ENCODE measurements at places on chromosomes 5 and 9. TPM values are rescaled to one million over a fixed set of nuclear protein-coding genes. Genes with fewer than 3 reads are reported as not detected.
A peak's percentile ranks its signal among the peaks of the same experiment; 100 is the strongest.

DNA sequence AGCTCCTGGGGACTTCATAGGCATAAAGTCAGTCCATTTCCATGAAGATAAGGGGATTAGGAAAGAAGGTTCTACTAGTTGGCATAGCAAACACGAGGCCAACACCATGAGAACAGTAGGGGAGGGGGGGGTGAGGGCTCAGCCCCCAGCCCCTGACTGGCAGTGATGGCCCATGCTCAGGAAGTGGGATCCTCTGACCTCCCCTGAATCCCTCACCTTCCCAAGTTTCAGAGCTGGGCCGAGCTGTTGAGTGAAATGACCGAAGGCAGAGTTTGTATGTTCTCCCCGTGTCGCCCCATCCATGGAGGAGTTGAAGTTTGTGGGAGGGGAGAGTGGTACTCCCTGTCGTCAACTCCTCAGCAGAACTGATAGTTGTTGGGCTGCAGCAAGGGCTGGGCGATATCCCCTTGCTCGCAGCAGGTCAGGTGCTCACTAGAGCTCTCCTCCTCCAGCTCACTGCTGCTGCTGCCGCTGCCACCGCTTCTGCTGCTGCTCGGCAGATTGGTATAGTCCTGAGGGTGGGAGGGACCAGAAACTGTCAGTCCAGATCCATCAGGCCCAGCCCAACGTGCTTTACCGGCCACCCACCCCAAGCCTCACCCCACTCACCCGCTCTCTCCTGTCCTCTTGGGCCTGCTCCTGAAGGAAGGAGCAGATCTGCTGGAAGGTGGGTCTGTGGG lies 32.5 kb downstream of the CSF1R start:
- no peak for DNase-seq

SH2D3C gene
- 18.2 TPM for total RNA-seq

DNA sequence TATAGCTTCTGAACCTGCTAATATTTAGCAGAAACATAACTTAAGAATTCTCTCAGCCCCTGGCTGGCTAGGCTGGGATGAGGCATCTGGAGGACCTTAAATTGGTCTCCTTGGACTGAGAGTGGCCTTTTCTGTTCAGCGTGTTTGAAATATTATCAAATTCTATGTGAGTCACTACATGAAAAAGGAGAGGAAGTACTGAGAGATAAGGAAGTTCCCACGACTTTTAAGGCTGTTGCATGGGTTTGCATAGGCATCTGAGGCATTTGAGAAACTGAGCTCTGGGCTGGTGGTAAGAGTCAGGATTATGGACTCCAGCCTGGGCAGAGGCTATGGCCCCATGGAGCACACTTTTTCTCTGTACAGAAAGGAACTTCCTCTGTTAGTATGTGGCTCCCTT lies 816.2 kb upstream of the GRAMD2B start:
- DNase-seq: no peak

DNA sequence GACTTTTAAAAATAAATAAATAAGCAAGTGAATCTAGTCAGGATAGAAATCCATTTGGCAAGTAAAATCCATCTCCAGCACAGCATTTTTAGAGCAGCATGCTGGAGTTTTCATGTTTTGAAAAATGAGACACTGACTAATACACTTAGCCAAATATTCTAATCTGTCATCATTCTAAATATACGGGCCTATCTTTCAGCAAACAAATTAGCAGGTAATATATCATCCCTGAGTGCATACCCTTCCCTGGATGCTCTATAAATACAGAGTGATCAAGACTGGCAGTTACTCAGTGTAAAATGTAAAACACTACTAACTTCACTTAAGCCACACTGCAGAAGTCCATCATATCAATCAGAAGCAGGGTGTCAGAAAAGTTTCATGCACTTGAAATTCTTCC lies 58.4 kb downstream of the MLLT3 start:
- DNase-seq: no peak

DNA sequence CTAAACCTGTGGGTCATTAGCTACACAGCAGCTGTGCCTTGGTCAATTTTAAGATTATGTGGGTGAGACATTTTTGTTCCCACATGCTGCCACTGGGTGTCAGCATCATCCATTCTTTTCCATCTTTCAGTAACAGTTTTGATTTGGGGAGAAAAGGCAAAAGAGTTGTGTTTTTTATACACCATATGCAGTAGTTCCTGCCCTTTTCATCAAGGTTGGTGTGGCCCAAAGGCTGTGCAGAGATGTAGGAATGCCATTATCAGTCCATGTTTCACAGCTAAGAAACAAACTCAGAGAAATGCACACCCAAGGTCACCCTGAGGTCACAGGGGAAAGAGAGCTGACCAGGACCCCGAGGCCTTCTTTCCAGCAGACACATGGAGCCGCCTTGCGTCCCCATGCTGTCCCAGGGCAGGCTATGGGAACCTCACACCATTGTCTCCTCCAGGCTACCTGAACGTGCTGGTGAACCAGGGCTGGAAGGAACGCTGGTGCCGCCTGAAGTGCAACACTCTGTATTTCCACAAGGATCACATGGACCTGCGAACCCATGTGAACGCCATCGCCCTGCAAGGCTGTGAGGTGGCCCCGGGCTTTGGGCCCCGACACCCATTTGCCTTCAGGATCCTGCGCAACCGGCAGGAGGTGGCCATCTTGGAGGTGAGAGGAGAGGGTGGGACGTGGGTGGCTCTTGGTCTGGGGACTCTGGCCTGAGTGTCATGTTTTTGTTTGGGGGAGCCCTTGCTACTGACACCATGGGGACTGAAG lies 27.8 kb upstream of the GRPEL2 start:
- DNase-seq: no peak

BSPRY gene
- total RNA-seq: 0.25 TPM

LHX3 gene
- total RNA-seq: not detected

DNA sequence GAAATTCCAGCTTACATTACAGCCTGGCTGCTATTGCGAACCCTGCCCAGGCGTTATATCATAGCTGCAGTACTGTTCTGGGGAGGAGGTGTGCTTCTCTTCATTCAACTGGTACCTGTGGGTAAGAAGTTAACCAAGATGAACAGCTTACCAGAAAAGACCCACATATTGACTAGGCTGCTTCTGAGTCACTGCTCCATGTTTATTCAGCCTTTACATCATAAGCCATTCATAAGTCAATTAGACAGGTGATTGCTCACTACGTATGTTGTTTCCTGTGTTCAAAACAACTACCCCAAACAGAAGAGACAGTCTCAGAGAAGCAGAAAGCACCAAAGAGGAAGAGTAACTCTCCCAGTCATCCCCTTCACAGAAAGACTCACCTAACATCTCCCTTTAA lies 34.7 kb upstream of the SLC22A5 start:
- no peak for DNase-seq

GRCh38 chr9:1979741-1980367 lies 35.3 kb upstream of the SMARCA2 start:
- DNase-seq: peak; percentile 15

DNA sequence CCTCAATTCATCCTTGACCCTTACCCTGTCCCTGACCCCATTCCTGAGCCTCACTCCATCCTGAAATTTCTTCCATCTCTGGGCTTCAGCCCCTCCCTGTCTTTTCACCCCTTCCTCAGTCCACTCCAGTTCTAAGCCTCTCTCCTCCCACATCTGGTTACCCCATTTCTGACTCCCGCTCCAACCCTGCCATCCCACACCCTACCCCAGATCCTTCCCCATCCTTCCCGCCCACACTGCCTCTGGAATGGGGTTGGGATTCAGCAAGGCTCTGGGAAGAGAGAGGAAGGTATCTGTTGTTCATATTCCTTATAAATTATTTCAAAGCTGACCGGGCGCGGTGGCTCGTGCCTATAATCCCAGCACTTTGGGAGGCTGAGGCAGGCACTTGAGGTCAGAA lies 29.9 kb upstream of the MVB12B start:
- no peak for DNase-seq

DNA sequence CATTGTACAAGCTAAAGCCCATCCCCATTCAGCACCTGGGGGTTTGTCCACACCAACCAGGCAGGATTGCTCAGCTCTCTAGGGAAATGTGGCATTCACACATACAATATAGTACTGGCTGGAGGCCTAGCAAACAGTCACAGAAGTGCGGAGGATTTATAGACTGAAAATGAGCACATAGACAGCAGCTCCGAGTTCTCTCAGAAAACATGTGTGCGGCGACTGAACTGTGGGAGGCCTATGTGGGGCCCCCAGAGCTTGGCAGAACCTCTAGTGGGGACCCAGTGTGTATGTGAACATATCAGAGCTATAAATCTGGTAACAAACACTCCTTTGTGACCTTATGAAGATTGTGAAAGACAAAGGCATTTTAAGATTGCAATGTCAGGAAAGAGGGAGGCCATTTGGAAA lies 431.1 kb downstream of the DTWD2 start:
- no peak for DNase-seq

- DNase-seq: no peak
These were observed 20.6 kb upstream of the LARP1 start for GRCh38 chr5:154734370-154735248.

- no peak for DNase-seq
These were observed 194.4 kb downstream of the TAF11L14 start for GRCh38 chr5:17828681-17829080.

GRCh38 chr5:39466846-39467245 lies 42.1 kb upstream of the DAB2 start:
- no peak for DNase-seq

- DNase-seq: no peak
These were observed 115.6 kb upstream of the ALDH1B1 start for GRCh38 chr9:38276771-38277439.

- DNase-seq: no peak
These were observed 29.5 kb downstream of the ANKH start for GRCh38 chr5:14842117-14842516.

LCP2 gene
- total RNA-seq: 3.9 TPM

ROPN1L gene
- 0.38 TPM for total RNA-seq

DNA sequence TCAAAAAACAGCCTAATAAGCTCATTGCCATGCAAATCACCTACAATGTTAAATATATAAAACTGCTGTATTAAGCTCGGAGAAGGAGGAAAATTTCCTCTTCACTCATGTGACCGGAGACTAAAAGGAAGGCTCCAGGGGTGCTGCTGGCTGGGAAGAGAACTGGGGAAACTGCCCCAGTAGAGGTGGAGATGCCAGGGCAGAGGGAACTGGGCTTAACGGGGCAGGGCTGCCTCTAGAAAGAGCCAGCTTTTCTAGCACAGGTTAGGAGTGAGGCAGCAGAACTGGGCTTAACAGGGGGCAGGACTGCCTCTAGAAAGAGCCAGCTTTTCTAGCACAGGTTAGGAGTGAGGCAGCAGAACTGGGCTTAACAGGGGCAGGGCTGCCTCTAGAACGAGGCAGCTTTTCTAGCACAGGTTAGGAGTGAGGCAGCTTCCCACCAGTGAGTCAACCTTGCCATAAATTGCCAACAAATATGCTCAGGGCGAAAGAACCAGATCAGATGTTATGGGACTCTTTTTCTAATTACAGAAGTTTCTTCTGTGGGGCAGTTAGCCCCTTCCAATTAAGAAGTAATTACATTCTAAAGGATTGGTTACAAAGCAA lies 115.3 kb downstream of the FANCC start:
- DNase-seq: no peak

KIF12 gene
- total RNA-seq: not detected

GRCh38 chr5:62460578-62460983 lies 48.0 kb downstream of the IPO11 start:
- no peak for DNase-seq

SPOCK1 gene
- total RNA-seq: 28.6 TPM

GRCh38 chr9:84748112-84748511 lies 78.6 kb downstream of the NTRK2 start:
- no peak for DNase-seq

MCTP1 gene
- 7.8 TPM for total RNA-seq

ACOT12 gene
- total RNA-seq: not detected

N4BP3 gene
- 1.8 TPM for total RNA-seq

GRCh38 chr5:119386596-119387344 lies 31.0 kb downstream of the TNFAIP8 start:
- no peak for DNase-seq

MARVELD2 gene
- 0.96 TPM for total RNA-seq

DNA sequence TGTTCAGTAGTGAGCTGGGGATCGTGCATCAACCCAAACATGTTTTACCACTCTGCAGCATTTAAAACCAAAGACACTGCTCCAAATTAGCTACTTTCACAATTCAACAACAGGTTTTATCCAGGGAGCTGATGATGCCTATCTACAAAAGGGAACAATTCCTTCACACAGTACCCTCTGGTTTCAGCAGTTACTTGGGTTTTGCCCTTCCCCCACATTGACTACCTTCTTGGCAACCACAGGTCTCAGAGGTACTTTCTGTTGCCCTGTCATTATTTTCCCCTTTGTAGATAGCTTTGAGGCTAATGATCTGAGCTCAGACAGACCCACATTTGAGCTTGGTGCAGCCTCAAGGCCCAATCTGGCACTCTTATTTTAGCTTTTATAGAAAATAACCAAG lies 96.1 kb downstream of the WDR41 start:
- DNase-seq: no peak

LCN12 gene
- 7.8 TPM for total RNA-seq

KIAA1191 gene
- 91.6 TPM for total RNA-seq

DNA sequence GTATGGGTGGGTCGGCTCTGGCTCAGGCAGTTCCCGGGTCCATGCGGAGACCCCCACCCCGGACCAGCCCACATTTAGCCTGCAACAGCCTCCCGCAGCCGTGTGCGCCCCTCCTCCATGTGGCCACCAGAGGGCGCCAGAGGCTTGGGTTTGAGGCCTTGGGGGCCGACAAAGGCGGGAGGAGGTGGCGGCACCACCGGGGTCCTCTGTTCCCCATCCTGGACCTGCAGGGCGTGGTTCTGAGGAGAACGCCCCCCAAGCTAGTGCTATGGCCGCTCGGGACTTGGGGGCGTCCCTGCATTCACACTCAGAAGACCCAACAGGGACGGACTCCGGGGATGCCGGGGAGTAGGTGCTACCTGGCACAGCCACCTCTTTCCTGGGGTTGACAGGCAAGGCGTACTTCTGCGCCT lies 16.5 kb downstream of the ASS1 start:
- peak; percentile 62 for DNase-seq

DNA sequence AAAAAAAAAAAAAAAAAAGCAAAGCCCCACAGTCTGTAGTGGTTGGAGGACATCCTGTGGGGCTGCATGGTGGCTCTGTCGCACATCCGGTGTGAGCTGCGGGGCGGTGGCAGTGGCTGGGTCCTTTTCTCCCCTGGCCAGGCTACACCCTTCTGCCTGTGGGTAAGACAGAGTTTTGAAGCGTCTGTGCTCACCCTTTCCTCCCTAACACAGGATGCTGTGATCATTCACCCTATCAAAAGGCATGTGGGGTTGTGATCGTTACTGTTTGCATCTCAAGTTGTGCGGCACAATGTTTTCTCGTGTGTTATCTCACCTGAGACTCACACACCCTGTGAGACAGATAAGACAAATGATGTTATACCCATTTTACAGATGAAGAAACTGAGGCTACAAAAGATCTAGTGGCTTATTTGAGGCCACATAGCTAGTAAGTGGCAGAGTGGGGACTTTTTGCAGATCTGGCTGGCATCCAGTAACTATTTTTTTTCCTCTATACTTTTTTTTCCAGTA lies 17.5 kb downstream of the IRF1 start:
- DNase-seq: peak; percentile 14

CYLC2 gene
- total RNA-seq: not detected

GRCh38 chr9:128068386-128069205 lies 564 bp downstream of the SLC25A25 start:
- DNase-seq: peak; percentile 38

CMYA5 gene
- total RNA-seq: 1,210 TPM
